Activated CD4-positive, alpha-beta T cell treated with anti-CD3 and anti-CD28 coated beads, Interleukin-2, Interleukin-6, amounts not matched to agents 100 ng/mL and 50 ng/mL, durations not matched to agents 16 hours and 8 hours (primary cell): ENCODE measurements at places on chromosomes 5 and 9.
A peak's percentile ranks its signal among the peaks of the same experiment; 100 is the strongest.

DNA sequence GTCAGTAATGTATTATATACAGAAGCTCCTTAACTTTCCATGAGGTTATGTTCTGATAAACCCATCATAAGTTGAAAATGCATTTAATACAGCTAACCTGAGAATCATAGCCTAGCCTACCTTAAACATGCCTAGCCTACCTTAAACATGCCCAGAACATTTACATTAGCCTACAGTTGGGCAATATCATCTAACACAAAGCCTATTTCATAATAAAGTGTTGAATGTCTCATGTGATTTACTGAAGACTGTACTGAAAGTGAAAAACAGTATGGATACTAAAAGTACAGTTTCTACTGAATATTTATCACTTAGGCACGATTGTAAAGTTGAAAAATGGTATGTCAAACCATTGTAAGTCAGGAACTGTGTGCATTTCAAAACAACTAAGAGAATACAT is 1.6 kb downstream of the GM2A start:
- no peak for DNase-seq

- peak; percentile 20 for DNase-seq
Observed at GRCh38 chr5:76153271-76153670, 70.1 kb downstream of the SV2C start.

- DNase-seq: no peak
Observed at GRCh38 chr9:40914772-40915659, 213.5 kb downstream of the FOXD4L6 start.

DNA sequence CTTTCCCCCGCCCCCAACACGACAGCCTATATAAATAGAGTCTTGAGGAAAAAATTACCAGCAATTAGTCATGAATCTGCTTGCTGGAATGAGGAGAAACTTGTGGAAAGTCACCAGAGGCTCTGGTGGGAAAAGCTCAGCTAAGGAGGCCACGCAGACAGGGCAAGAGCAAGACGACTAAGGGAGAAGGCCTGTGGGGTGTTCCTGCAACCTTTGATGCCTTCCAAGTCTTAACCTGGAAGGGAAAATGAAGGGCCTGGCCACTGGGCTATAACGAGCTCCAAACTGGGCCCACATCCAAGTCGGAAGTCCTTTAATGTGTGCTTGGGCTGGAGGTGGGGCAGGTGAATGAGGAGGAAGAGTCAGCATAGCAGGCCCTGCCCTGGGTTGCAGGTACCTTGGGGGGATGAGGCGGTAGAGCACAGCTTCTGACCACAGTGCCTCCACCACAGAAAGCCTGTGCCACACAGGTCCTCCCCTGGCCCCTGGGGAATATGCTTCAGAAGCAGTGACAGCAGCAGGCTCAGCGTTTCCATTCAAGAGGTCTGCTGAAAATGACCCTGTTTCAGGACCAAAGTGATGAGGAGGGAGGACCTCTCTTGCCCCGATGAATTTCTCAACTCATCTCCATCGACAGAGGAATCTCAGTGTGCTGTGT is 92.8 kb upstream of the LRRTM2 start:
- no peak for DNase-seq

DNA sequence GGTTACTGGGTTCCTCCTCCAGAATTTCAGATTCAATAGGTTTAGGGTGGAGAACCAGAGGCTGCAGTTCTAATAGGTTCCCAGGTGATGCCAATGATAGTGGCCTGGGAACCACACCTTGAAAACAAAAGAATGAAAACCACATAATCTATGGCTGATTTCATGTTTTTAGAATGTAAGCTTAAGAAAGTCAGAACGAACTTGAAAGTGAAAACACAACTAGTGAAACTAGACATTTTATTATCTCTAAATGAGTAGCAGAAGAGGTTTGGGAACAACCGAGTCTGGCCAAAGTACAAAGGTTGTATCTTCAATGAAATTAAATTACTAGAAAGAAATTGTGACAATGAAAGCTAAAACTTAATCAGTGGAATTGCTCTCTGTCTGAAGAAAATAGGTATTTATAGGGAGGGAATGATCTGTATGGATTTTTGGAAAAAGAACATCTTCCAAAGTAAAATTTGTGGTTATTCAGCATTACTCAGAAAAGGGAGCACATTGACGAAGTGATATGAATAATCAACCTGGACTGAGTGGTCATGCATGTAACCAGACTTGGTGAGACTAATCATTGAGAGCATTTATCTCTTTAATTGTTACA is 24.9 kb upstream of the CEP120 start:
- DNase-seq: peak; percentile 74

GRCh38 chr5:126516133-126516532 is 78.9 kb downstream of the ALDH7A1 start:
- no peak for DNase-seq
